Activated CD4-positive, alpha-beta memory T cell treated with anti-CD3 and anti-CD28 coated beads for 36 hours (primary cell): ENCODE measurements at places on chromosomes 11 and 22. TPM values are rescaled to one million over a fixed set of nuclear protein-coding genes. Genes with fewer than 3 reads are reported as not detected.

- DNase-seq = no peak
These were observed 804 bp downstream of the APIP start for GRCh38 chr11:34915136-34916014.

DNA sequence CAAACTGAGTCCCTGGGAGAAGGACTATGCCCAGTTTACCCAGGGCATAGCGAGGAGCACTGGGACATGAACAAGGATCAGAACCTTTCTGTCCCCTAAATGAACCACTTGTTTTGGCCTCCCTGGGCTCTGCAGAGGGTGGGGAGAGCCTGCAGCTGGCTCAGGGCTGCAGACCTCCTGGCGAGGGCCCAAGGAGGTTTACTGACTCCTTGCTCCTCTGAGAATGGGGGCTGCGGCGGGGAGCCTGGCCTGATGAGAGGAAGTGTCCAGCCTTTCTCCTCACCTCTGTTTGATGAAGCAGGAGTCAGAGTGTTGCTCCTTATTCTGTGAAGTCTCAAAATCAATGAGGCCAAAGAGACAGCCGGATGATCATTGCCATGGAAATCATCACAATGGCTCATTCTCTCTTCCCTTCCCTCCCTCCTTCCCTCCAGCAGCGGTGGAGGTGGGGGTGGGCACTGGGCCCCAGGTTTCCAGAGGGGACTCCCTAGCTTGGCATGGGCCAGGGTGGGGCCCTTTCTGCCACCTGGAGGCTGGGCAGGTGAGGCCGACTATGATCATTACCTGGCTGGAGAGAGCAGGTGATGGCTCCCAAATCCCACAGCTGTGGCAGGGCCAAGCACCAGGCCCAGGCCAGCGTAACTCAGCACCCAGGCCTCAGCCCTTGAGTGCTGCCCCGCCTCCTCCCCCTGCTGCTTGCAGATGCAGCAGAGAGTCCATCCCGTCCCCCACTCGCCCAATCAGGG is 169.7 kb downstream of the CEP164 start:
- DNase-seq = no peak

- DNase-seq = peak; percentile 57
These were observed 47.2 kb upstream of the SYT7 start for GRCh38 chr11:61627850-61628661.

DNA sequence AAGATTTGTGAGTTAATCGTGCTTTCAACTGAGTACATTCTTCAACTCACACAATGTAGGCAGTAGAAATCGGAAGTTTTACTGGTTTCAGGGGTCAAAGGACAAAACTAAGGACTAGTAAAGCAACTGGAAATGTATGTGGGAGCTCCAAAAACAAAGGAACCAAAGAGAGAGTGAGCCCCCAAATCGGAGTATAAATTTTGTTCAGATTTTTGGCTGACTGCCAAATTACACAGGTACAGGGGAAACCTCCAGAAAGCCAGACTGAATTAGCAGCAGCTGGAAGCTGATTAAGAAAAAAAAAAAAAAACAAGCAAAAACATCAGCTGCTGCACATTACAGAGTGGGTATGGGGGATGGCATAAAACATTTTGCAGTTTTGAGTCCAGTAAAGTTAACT is 75.2 kb upstream of the GNAZ start:
- DNase-seq = no peak

GRCh38 chr22:30609260-30610185 is 2.5 kb downstream of the TCN2 start:
- peak; percentile 70 for DNase-seq

Gene LRRC32
- total RNA-seq = 11.2 TPM

Gene KDM4E
- not detected for total RNA-seq

Gene BBOX1
- total RNA-seq = not detected
